Activated T-cell treated with anti-CD3 and anti-CD28 coated beads, Interleukin-2, amount 50 U/mL, for 4 hours (primary cell): ENCODE measurements at places on chromosomes 6 and 20. TPM values are rescaled to one million over a fixed set of nuclear protein-coding genes. Genes with fewer than 3 reads are reported as not detected.

The RAET1E gene
- total RNA-seq = not detected

The PNLDC1 gene
- 0.30 TPM for total RNA-seq

The ARFGEF3 gene
- total RNA-seq = 0.29 TPM

The CLPSL2 gene
- not detected for total RNA-seq

The GNMT gene
- total RNA-seq = 0.20 TPM

The COL19A1 gene
- total RNA-seq = 0.35 TPM

The HLA-DRB5 gene
- total RNA-seq = 1.1 TPM
